HepG2 (cell line): ENCODE measurements at places on chromosomes 1 and 21. TPM values are rescaled to one million over a fixed set of nuclear protein-coding genes. Genes with fewer than 3 reads are reported as not detected.

DNA sequence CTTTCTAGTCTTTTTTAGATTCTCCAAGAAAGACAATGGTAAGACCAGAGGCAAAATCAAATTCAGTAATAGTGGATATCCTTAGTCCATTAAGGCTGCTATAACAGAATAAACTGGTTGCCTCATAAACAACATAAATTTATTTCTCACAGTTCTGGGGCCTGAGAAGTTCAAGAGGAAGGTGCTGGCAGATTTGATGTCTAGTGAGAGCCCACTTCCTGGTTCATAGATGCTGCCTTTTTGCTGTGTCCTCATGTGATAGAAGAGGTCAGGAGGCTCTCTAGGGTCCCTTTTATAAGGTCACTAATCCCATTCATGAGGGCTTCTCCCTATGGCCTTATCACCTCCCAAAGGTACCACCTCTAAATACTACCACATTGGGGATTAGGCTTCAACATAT lies 31.5 kb upstream of the BTG3 start:
- no peaks in the 10 kb centered on the region for H3K4me1 ChIP-seq
- DNase-seq = no peak
- no peaks in the 10 kb centered on the region for H3K27me3 ChIP-seq
- no peak overlapping the region for H3K27ac ChIP-seq

GRCh38 chr1:170663404-170664092 lies 383 bp upstream of the PRRX1 start:
- DNase-seq = no peak
- no peak overlapping the region for H3K4me3 ChIP-seq
- H3K4me1 ChIP-seq = no peaks in the 10 kb centered on the region

DNA sequence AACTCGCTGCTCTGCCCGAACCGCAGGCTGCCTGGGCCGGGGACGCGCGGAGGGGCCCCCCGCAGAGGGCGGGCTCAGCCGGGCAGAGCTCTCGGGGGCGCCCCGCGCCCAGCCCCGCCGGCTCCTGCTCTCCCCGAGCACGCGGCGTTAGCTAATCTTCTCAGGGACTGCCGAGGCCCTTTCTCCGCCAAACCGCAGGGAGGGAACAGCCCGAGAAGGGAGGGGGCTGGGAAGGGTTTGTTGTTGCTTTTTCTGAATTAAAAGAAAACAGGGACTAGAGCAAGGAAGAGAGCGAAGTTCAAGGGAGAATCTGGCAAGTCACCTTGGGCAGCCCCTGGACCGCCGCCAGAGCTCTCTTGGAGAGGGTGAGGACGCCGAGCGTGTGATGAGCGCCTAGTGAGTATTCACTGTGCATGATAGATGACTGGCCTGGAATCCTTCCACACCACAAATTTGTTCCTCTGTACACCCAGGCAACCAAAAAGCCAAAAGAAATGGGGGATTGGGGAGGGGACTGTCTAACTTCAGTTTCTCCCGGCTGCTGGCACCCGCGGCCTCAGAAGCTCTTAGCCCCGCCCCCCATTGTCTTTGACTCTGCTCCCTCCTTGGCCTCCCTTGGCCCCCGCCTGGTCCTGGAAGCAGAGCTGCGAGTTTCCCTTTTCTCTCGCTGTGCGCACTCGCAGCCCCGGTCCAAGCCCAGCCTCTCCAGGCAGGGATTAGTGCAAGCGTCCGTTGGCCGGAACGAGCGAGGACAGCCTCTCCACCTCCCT lies 19.7 kb upstream of the LMX1A start:
- H3K4me3 ChIP-seq = no peak overlapping the region
- H3K27ac ChIP-seq = no peak overlapping the region
- no peaks in the 10 kb centered on the region for H3K36me3 ChIP-seq
- peaks cover 8% of the 10 kb centered on the region for H3K4me1 ChIP-seq
- DNase-seq = no peak
- no peaks in the 10 kb centered on the region for H3K27me3 ChIP-seq

DNA sequence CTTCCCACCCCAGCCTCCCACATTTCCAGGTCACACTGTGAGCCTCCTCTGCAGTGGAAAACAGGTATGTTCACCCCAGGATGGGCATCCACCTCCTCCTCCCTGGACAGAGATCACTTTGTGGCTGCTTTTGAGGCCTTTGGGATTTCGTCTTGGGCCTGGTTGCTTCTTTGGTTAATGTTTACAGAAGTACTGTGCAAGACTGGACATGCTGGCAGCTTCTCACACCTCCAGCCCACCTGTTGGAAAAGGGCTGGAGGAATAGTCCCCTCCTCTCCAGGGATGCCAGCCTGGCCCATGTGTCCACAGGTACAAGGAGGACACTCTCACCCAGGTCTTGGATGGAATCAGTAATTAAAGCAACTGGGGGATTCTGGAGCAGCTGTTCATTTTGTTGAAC lies 56.1 kb downstream of the KAZN start:
- H3K4me3 ChIP-seq = no peak overlapping the region
- H3K27ac ChIP-seq = no peak overlapping the region
- peaks cover 21% of the 10 kb centered on the region for H3K27me3 ChIP-seq
- H3K36me3 ChIP-seq = no peaks in the 10 kb centered on the region
- H3K4me1 ChIP-seq = no peaks in the 10 kb centered on the region

DNA sequence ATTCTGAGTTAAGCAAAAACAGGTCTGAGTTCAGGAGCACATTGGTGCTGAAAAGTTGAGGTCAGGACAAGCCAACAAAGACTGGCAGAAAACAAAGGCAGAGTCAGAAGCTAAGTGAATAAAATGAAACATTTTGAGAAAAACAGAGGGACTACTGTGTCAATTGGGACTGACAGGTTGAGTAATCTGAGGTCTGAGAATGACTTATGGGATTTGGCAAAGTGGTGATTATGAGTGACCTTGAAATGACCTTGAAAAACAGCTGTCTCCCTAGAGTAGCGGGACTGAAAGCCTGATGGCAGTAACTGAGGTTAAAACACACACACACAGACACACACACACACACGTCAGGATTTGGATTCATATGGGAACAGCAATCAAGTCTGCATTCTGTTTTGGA lies 8.8 kb upstream of the COG2 start:
- peak; percentile 56 for DNase-seq
- no peaks in the 10 kb centered on the region for H3K27me3 ChIP-seq
- peaks cover 50% of the 10 kb centered on the region for H3K4me1 ChIP-seq
- no peak overlapping the region for H3K4me3 ChIP-seq
- H3K36me3 ChIP-seq = no peaks in the 10 kb centered on the region
- no peak overlapping the region for H3K27ac ChIP-seq

- no peak overlapping the region for H3K4me3 ChIP-seq
- peaks cover 34% of the 10 kb centered on the region; the same call in 2 of the 3 replicates for H3K27me3 ChIP-seq
- no peaks in the 10 kb centered on the region for H3K4me1 ChIP-seq
- DNase-seq = no peak
- no peaks in the 10 kb centered on the region for H3K36me3 ChIP-seq
- H3K27ac ChIP-seq = no peak overlapping the region
Measured at GRCh38 chr1:11568687-11569086, 85.5 kb downstream of the FBXO2 start.

DNA sequence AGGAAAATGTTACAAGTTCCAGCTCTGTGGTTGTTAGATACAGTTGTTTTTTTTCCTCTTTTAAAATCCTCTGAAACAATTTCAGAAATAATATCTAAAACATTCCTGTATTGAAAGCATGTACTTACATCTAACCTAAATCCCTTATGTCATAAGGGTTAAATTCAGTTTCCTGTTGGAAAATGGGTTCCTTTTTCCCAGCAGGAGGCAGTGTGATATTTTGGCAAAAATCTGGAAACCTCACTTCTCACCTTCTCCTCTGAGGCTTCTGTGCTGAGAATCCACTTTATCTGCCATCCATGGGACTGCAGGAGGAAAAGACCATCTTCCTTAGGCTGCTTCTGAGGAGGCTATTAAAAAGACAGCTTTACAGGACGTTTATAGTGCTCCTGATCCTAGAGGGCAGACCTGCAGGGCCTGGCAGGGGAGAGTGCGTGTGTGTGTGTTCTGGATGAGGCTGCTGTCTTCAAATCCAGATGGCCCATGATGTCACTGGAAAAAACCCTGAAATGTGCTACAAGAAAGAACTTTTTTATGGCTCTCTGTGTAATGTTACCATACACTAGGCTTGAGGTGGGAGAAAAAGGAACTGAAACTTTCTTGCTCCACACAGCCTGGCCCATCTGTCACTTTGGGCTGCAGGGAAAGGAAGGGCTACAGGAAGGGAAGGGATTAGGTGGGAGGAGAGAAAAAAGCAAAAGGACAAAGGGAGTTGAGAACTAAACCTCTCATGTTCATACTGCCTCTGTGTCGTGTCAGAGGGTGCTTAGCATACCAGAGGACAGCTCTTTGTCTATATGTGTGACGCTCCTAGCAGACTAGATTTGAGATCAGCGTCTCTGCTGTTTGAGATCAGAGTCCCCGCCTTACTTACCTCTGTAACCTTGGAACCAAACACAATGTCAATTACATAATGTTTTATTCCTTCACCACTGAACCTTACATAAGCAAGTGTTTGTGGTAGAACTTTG lies 379.2 kb upstream of the SPAG17 start:
- no peak overlapping the region for H3K27ac ChIP-seq
- no peak overlapping the region for H3K4me3 ChIP-seq
- no peaks in the 10 kb centered on the region for H3K4me1 ChIP-seq

- no peaks in the 10 kb centered on the region for H3K36me3 ChIP-seq
- no peak overlapping the region for H3K4me3 ChIP-seq
- H3K4me1 ChIP-seq = peaks cover 12% of the 10 kb centered on the region
- H3K27ac ChIP-seq = no peak overlapping the region
Measured at GRCh38 chr1:205945069-205945468, 1.8 kb upstream of the SLC26A9 start.

DNA sequence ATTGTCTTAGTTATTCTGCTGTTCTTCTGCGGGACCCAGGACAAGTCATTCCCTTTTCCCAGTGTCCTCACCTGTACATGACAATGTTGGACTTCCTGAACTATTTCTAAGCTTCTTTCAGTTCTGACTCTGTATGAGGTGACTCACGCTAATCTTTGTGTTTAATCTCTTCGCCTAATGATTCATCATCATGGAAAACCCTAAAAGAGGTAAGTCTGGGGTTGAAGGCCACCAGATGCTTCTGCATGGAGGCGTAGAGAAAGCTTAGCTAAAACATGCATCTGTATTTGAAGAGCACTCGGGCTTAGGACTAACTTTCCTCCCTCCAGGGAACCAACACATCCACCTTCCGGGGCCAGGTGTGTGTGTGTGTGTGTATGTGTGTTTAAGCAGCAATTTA lies 7.4 kb downstream of the SPRR5 start:
- no peak overlapping the region for H3K4me3 ChIP-seq
- H3K36me3 ChIP-seq = no peaks in the 10 kb centered on the region
- no peak for DNase-seq
- no peaks in the 10 kb centered on the region for H3K4me1 ChIP-seq

DNA sequence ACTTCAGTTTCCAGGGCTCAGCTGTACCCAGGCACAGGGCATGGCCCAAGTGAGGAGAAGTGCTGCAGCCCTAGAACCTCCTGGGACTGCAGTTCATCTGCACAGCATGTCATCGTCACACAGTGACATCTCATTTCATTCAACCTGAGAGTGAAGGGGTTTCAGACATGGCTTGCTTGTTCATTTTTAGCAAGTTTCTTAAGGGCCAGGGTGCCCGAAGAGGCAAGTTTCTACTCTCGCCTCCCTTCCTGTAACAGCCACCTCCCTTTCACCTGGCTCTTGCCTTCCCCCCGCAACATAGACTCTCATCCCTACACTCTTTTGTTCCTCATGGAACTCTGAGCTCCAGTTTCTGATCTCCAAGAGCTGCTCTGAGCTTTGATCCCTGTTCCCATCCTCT lies 108.1 kb downstream of the C1orf21 start:
- H3K36me3 ChIP-seq = no peaks in the 10 kb centered on the region
- no peak overlapping the region for H3K27ac ChIP-seq
- H3K27me3 ChIP-seq = no peaks in the 10 kb centered on the region

DNA sequence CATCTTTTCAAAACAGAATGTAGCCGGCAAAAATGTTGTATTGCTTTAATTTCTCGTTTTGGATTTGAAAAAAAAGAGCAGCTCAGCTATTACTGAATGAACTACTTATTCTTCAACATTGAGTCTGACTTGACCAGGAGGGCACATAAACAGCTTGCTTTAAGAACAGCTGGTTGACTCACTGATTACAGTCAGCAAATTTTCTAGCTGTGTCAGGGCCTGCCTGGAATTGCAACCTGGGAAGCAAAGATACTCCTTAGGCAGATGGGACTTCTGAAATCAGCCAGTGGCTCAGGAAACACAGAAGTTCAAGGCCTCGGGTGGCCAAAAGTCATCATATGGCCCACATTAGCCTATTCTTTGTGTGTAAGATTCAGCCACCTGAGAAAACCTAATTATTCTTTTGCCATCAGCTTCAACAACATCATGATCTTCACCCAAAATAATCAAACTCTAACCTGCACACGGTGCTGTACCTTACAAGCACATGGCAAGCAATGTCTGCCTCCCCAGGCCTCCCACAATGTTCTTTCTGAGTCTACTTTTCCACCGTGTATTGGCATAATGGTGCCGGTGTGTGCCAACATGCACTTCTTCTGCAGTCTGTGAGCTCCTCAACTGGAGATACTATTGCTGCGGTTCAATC lies 307.2 kb downstream of the HHIPL2 start:
- no peak overlapping the region for H3K27ac ChIP-seq
- H3K4me3 ChIP-seq = no peak overlapping the region
- no peak for DNase-seq
- H3K27me3 ChIP-seq = no peaks in the 10 kb centered on the region; the same call in 1 of the 2 replicates

DNA sequence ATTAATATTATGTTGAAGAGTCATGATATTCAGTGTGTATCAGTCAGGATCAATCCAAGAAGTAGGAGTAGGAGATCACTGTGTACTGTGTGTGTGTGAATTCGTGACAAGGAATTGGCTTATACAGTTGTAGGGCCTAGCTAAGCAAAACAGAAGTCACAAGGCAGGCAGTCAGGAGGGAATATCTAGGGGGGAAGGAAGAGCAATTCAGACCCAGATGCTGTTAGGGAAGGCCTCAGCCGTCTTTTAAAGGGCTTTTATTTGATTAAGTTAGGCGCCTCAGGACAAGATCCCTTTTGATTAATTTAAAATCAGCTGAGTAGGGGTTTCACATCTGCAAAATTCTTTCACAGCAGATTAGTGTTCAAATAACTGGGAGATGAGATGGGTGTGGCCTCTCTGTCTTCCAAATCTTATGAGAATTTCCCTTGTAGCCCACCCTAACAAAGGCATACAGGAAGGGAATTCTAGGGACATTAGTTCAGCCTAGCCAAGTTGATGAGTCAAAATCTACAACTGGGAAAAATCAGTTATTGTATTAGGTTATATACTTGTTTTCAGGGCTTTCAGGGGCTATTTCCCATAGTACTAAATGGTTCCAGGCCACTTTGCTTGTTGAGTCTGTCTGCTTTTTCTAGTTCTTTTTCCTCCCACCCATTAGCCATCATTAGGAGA lies 47.4 kb downstream of the ALG6 start:
- DNase-seq = no peak
- H3K27me3 ChIP-seq = no peaks in the 10 kb centered on the region
- no peak overlapping the region for H3K27ac ChIP-seq
- no peaks in the 10 kb centered on the region for H3K4me1 ChIP-seq
- no peaks in the 10 kb centered on the region for H3K36me3 ChIP-seq

Gene FAM72B
- 6.7 and 7.6 TPM in 2 replicates for total RNA-seq

Gene SAMD13
- total RNA-seq = 0.18 TPM in 2 replicates

Gene TMEM200B
- total RNA-seq = 0.72 and 1.1 TPM in 2 replicates

Gene RNPC3
- 4.9 and 9.1 TPM in 2 replicates for total RNA-seq

Gene FOXD2
- 0.07 and 0.09 TPM in 2 replicates for total RNA-seq

Gene TPTE
- not detected in 2 replicates for total RNA-seq

Gene SSU72
- 63.5 and 67.1 TPM in 2 replicates for total RNA-seq
